Astrocyte of the spinal cord (primary cell): ENCODE measurements at places on chromosomes 4 and X.

DNA sequence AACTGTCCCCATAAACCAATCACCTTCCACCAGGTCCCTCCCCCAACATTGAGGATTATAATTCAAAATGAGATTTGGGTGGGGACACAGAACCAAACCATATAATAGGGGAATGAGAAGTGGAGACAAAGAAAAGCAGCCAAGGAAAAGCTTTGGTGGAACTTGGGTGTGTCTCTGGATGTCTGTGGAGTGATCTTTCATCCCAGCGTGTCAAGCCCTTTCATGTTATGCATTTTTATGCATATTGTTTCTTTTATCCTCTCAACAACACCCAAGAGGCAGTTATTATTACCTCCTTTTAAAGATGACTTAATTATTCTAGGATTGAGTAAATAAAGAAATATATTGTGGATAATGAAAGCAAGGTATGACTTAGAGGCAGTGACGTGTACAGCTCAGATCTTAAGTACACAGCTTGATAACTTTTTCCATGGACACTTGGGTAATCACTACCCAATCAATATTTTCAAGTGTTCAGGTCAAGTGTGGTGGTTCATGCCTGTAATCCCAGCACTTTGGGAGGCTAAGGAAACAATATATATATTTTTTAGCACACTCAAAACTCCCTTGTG is 42.6 kb upstream of the HOPX start:
- DNase-seq, result no peak

GRCh38 chr4:88908003-88908402 is 149.0 kb downstream of the FAM13A start:
- DNase-seq, result peak; percentile 7

DNA sequence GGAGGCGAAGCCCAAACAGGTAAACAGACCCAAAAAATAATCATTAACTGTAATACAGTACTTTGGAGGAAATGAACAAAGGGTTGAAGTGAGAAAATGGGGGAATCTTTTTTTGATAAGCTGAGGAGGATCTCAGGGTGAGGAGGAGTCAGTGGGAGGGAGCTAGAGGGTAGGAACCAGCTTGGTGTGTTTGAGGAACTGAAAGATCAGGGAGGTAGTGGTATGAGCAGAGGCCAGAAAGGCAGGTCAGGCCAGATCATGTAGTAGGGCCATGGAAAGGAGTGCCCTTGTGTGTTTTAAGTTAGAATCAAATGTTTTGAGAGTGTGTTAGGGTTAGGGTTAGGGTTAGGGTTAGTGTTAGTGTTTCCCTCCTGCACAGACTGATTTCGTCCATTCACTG is 48.8 kb downstream of the PPP2R2C start:
- DNase-seq, result no peak

- no peak for DNase-seq
These were observed 182.4 kb upstream of the LCORL start for GRCh38 chr4:18203966-18204365.

- no peak for DNase-seq
These were observed 11.6 kb upstream of the GDPD2 start for GRCh38 chrX:70411475-70411874.

- no peak for DNase-seq
These were observed 50.4 kb downstream of the RTL9 start for GRCh38 chrX:110408949-110409588.

- DNase-seq, result no peak
These were observed 6.3 kb downstream of the CA5B start for GRCh38 chrX:15744181-15744867.

GRCh38 chr4:110869114-110869513 is 246.2 kb upstream of the PITX2 start:
- DNase-seq, result peak; percentile 87

GRCh38 chr4:17497890-17498523 is 13.9 kb downstream of the QDPR start:
- no peak for DNase-seq

GRCh38 chr4:41882625-41883347 is 52.4 kb upstream of the TMEM33 start:
- DNase-seq, result peak; percentile 42

DNA sequence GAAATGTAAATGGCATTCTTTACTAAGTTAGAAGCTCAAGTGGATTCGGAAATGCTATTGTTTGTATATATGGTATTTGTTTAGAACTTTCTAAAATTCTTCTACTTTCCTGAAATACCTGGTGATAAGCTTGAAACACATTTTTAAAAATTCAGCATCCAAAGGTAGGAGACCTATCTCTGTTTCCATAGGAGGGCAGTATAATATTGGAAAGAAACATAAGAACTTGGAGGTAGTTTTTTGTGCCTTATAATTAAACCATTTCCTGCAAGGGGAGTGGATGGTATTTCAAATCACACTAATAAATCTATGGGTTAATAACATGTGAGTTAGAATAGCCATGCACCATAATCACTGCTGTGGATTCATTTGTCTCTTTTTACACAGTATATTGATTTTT is 217.4 kb upstream of the AADAT start:
- no peak for DNase-seq

GRCh38 chr4:53376900-53377299 is 541 bp upstream of the FIP1L1 start:
- DNase-seq, result no peak

DNA sequence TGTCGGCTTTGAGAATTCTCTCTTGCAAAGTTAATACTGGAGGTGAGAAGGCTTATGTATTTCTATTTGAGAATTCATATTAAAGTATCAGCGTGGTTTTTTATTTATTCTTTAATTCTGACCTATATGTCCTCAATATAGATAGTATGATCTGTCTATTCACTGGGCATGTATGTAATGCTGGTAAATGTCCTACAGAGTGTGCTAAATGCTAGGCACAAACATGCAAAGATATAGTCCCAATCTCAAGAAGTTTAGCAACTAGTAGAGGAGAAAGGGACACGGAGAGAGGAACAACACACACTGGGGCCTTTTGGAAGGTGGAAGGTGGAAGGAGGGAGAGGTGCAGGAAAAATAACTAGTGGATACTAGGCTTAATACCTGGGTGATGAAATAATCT is 11.0 kb upstream of the BMPR1B start:
- no peak for DNase-seq

DNA sequence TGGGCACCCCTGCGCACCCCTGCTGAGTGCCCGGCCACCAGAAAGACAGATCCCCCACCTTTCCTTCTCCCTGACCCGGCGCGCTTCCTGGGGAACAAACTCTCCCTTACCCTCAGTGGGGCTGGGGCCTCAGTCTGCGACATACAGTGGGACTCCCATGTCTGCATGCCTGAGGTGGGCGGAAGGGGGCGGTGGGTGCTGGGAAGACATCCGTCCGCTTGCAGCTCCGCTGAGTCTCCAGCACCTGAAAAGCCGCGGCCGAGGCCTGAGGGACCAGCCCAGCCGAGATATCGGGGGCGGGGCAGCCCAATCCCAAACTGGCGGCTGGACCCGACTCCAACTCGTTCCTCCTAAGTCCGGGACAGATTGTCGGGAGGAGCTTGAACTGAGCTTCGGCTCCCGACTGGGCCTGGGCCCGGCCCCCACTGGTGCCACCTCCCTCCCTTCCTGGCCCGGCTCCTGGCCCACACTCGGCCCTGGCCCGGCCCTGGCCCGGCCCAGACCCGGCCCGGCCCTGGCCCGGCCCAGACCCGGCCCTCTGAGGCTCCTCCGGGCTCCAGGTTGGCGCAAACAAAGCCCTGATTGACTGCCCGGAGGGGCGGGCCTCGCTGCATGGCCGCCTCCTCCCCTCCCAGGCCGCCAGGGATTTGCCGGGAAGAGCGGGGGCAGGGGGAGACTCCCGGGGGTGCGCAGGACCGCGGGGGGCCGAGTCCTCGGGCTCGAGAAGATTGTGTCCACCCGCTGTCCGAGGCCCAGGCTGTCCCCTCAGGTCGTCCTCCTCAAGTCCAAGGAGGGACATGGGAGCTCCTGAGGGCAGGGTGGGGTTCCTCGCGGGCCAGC is 877 bp upstream of the SLC16A2 start:
- DNase-seq, result peak; percentile 58

DNA sequence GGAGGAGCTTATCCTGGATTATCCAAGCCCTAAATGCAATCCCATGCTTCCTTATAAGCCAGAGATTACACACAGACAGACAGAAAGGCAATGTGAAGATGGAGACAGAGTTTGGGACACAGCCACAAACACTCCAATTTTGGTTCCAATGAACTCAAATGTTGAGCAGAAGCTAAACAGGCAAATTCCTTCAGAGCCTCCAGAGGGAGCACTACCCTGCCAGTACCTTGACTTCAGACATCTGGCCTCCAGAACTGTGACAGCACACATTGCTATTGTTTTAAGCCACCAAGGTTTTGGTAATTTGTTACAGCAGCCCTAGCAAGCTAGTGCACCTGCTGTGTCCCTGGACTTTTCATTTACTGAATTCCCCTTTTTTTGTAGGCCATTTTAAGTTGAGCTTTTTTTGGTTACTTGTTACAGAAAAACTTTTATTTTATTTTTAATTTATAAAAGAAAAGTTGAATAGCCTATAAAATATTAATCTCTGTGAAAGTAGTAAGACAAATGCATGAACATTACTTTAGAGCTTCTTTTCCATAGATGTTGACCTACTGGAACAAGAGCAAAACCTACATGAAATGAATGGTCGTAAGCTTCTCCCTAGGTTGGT is 33.4 kb upstream of the SRD5A3 start:
- peak; percentile 45 for DNase-seq
